ENCODE measurements at places on chromosomes 3 and 15.

- DNase-seq: no peak
These were observed 134.2 kb downstream of the TJP1 start for GRCh38 chr15:29687939-29688505.

- DNase-seq: no peak
These were observed 644.2 kb downstream of the MCTP2 start for GRCh38 chr15:94875550-94875949.

GRCh38 chr15:80710635-80711554, 15.8 kb downstream of the ABHD17C start:
- no peak for DNase-seq

GRCh38 chr15:70855764-70856163, 1.8 kb upstream of the LARP6 start:
- no peak for DNase-seq

GRCh38 chr3:15755780-15756179, 42.0 kb downstream of the ANKRD28 start:
- DNase-seq: no peak

- DNase-seq: no peak
These were observed 292.1 kb downstream of the CGGBP1 start for GRCh38 chr3:87766721-87767120.

DNA sequence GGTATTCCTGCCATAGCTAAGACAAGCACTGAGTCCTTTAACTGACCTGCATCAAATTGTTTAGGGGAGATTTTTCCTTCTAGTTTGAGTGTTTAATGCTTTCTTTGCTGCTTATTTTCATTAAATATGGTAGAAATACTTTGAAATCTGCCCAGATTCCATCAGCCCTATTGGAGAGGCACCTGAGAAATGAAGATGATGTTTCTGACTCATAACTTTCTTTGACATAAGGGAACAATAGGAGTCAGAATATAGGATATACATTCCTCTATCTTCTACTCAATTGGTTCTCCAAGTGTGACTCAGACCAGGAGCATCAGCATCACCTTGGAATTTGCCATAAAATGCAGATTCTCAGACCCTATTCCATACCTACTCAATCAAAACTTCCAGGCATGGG, 27.4 kb downstream of the BTD start:
- DNase-seq: no peak

- DNase-seq: no peak
These were observed 7.3 kb downstream of the SRPRB start for GRCh38 chr3:133812872-133813271.

DNA sequence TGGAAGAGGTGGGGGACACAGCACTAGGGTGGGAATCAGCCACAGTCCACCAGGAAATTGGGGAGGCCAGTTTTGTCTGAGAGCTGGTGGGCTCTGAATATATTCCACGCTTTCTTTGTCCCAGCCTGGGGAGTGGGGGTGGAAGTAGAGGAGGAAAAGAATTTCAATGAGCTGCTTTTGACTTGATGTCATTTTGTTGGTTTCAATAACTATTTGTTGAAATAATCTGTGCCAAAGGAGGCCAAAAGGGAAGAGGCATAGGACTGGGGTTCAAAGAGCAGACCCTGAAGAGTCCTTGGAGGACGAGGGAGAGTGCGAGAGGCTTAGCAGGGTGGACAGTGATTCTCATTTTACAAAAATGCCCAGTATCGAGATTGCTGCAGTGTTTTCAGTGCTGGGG, 262.3 kb downstream of the SHQ1 start:
- no peak for DNase-seq

- no peak for DNase-seq
These were observed 223.0 kb upstream of the LYSMD4 start for GRCh38 chr15:99956022-99956775.

- no peak for DNase-seq
These were observed 20.2 kb downstream of the SIN3A start for GRCh38 chr15:75431270-75431669.

GRCh38 chr3:76912841-76913383, 127.0 kb upstream of the ROBO2 start:
- DNase-seq: no peak

- DNase-seq: no peak
These were observed 12.6 kb downstream of the PDHB start for GRCh38 chr3:58421004-58421403.

GRCh38 chr3:154137036-154137435, 15.8 kb downstream of the ARHGEF26 start:
- DNase-seq: no peak

GRCh38 chr15:71276336-71276665, 161.0 kb downstream of the THSD4 start:
- no peak for DNase-seq

DNA sequence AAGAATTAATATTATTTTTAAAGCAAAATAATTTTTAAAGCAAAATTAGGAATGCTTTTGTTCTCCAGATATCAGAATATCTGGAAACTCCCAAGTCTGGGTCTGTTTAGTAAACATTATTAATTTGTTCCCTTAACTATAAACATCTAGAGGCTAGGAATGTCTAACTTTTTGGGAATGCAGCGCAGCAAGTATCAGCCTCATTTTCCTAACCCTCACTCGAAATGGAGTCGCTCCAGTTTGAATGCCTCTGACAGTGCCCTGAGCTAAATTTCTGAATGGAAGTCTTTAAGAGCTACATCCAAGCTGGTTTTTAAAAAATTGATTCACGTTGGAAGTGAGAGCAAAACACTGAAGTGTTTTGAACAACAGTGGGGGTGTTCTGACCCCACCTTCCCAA, 74.4 kb upstream of the WNT7A start:
- DNase-seq: no peak

- DNase-seq: no peak
These were observed 39.7 kb upstream of the GLCE start for GRCh38 chr15:69120732-69121131.

DNA sequence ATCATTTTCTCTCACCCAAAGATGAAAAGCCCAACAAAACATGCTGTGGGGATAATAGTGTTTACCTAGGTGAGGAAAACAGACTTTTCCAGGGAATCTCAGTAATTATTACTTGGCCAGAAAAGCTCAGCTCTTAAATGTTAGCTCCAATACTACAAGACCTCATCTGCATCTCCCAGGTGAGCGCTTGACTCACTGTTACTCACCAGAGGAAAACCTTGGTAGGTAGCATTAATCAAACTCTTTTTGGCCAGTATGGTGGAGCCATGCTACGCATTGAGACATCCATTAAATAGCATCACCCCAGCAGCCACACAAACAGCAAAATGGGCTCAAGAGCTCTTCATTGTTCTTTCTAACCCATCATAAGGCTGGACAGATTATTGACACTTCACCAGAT, 99.0 kb downstream of the TIGIT start:
- no peak for DNase-seq

DNA sequence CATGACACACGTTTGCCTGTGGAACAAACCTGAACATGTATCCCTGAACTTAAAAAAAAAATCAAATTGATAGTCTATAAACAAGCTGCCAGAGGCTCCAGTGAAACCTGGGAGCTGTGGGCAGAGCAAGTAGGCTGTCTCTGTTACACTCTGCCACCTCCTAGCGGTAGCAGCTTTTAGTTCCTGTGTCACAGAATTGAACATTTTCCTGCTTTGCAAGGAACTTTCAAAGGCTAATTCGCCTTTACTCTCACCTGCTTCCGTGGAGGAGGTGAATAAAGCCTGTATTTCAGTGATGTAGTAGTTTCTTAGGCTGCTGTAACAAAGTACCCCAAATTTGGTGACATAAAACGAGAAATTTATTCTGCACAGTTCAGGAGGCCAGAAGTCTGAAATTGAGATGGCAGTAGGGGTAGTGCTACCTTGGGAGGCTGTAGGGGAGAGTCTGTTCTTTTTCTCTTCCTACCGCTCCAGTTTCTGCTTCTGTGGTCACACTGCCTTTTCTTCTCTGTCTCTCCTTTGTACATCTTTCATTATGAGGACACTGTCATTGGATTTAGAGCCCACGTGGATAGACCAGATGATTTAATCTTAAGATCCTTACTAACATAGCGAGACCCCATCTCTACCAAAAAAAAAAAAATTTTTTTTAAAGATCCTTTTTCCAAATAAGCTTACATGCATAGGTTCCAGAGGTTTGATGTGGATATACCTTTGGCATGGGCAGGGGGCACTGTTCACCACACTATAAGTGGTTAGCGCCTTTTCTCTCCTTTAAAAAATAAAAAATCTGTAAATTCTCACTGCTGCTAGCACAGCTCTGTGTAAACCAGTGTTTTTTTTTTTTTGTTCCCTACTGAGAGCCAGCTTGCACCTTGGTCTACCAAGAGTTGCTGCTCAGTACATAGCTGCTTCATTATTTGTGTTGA, 25.3 kb downstream of the FBXO22 start:
- no peak for DNase-seq

DNA sequence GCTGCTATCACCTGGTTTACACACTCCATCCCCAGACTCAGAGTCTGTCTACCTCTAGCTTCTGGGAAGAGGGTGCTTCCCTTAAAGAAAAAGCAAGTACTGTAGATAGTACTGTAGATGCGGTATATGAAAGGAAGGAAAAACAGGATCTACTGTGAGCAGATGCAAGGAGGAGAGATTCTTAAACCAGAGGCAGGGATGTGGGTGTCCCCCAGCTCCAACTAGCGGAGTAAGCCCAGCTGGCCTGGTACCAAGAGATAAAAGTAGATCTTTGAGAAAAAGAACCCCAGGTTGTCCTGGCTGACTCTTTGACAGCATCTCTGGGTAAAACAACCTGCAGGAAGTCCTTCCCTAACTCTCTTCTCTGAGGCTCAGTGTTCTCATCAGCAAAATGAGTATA, 523.7 kb upstream of the PROK2 start:
- no peak for DNase-seq

GRCh38 chr15:99590913-99591646, 25.3 kb downstream of the MEF2A start:
- no peak for DNase-seq

DNA sequence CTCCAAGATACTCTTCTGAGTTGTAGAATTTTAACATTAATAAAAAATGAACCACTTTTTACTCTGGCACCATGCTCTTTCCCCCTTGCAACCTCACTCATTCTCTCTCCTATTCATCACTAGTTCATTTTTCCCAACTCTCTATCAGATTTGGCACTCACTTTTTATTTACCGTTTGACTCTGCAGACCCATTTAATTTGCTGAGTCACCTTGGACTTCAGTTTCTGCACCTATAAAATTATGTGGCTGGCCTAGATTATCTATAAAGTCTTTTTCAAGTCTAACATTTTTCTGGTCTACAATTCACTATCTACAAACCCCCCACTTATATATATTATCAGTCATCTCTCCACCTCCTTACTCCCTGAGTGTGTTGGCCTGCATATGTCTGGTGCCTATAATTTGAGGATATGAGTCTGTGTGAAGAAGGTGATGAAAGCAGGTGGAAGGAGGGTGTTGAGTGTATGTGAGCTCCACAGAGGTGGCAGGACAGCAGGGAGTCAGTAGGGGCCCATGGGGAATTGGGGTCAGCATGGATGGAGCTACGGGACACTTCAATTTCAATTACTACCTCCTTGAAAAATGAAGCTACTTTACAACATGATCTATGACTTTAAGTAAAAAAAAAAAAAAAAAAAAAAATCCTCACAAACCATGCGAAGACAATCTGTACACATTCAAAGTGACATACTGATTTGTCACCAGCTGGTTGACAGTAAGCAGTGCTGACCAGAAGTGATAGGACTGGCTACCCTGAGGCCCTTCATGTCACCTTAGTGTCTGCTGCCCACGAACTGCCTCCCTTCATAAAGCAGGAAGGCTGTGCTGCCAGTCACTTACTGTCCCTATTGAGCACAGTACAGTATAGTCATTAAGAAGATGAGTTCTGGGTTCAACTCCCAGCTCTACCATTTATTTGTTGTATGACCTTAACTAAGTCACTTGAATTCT, 334.2 kb upstream of the IL12A start:
- no peak for DNase-seq

GRCh38 chr3:50350213-50350526, 405 bp downstream of the NPRL2 start:
- no peak for DNase-seq

GRCh38 chr3:42098171-42098570, 7.0 kb downstream of the TRAK1 start:
- DNase-seq: no peak

DNA sequence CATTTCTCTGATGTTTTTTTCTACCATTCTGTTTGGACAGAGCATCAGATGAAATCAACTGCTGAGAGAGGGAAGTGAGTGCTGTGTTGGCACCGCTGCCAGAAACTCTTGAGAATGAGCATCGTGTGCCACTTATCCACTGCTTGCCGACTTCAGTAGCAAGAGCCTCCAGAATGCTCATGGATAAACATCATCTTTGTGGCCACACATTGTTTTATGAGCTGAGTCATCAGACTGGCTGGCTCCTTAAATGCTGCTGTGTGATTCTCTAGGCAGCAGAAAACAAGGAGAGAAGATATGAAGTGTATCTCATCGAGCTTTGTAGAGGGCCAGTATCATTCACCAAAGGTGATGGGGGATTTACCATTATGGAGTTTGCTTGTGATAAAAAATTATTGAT, 3.4 kb upstream of the DOCK3 start:
- DNase-seq: peak; percentile 30

- peak; percentile 48 for DNase-seq
These were observed 4.4 kb upstream of the SYNM start for GRCh38 chr15:99100245-99101173.

DNA sequence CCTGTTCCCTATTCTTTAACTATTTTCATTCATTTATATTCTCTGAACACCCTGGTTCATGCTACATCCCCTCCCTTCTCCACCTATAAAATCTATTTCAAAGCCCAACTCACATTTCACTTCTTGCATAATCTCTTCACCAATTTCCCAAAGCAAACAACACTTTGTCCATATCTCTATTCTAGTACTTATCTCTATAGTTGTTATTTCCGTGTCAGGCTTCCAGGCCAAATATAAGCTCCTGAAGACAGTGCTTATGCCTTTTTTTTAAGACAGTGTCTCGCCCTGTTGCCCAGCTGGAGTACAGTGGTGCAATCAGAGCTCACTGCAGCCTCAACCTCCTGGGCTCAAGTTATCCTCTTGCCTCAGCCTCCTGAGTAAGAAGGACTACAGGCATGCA, 43.6 kb downstream of the DNAH12 start:
- DNase-seq: no peak

DNA sequence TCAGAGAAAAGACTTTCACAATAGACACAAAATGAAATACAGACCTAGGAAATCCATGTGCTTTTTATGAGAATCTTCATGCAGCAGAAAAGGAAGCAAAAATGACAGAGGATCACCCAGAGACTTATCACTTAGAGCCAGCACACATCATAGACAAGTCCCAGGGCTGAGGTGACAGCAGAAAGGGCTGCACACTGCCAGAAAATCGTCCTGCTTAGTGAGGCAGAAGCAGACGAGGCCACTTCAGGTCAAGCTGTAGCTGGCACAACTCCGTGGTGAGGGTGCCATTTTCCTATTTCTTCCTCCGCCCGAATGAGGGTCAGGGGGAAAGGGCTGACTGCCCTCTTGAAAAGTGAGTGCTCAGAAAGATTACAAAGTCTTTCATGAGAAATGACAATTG, 95.9 kb upstream of the TNIK start:
- DNase-seq: no peak
